ENCODE measurements at places on chromosomes 3 and 15.

GRCh38 chr15:31457161-31457560 is 130.5 kb downstream of the KLF13 start:
- peak; percentile 52 for DNase-seq

DNA sequence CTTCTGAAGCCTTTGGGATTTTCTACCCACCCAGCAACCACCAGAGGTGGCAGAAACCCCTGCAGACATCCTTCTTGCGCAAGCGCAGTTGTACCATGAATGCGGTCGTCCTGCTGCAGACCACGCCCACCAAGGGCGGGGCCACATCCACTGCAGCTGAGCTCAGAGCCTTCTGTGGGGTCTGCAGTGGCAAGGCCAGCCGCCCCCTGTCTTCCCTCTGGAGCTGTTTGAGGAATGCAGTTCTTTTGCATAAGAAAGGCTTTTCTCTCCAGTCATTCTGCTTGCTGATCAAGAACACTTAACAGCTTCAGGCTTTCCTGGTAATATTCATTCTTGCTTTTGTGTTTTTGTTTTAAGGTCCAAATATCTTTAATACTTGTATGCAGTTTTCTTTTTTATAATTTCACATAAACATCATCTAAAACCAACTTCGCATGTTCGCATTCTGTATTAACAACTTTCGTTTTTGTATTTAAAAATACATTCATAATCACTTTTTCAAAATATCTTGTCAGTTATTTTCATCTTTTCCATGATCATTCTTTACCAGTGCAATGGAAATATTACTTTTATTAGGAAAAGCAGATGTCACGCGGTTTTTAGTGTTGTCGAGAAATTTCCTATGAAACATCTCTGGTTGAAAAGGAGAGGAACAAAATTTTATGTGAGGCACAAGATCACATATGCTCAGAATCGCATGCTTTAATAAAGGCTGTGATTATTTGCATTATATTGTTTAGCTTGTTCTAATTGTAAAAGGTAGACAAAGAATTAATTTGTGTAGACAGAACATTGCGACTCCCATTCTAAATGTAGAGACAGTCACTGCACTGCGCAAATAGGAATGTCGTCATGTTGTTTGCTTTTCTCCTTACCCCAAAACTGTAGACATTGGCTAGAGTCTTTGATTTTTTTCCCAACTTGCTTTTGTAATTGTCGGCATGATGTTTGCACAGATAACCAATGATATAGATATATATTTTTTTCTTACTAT is 98.1 kb upstream of the SNRPN start:
- peak; percentile 58 for DNase-seq

DNA sequence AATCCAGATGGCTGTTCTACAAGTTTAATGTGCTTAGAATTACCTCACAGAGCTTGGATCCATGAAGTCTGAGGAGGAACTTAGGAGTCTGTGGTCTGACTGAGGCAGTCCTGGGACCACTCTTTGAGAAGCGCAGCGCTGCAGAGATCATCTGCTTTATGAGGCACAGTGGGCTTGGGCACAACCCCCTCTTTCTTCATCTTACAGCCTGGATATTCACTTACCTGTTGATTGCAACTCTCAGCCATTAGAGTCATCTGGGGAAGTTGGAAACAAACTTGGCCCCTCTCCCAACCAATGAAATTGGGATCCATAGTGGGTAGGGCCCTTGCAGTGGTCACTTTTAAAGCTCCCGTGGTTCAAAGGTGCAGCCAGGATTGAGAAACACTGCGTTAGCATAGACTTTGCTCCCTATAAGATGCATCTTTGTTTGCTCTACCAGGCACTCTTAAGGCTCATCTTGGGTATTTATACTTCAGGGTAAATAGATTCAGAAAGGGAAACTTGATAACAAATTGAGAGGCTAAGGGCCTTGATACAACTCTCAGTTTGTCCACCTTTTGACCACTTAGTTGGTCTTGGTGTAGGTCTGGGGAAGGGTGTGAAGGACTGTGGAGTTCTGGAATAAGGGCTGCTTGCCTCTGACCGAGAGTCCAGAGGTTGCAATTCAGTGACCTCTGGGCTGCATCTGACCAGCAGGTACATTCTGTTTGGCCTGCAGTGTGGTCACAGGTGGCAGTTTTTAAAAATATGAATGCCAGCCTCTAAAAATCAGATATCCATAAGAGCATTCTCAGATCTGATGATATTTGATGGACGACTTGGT is 22.8 kb downstream of the FEM1B start:
- DNase-seq, result no peak

DNA sequence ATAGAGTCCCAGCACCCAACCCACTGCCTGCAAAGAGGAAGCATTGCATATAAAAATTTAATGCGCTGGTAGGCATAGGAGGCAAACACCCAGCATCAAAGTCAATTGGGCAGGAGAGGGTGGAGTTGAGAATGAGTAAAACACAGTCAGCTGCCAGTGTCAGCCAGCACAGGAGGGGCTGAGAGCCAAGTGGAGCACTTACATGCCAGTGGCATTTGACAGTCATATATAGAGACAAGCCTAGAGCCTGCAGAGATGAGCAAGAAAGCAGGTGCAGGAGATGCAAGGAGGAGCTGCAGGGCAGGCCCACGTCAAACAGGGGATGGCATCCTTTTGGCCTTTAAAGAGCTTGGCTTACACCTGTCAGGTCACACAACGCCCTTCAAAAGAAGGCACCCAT is 27.6 kb upstream of the ZFAND6 start:
- no peak for DNase-seq

DNA sequence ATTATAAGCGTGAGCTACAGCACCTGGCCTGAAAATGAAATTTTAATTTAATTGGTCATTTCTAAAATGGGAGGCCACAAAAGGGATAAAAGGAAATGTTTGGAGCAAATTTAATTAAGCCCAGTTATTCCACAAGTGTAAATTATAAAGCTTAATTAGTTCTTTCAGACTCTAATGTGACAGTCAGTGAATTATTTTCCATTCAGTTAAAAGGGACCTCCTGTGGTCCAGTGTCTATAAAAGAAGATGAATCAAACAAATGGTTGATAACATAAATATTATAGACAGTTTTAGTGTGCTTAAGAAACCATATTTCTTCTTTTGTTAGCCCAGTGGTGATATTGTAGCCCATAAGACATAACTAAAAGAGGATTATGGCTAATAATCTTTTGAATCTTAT is 66.4 kb downstream of the CNOT10 start:
- no peak for DNase-seq

GRCh38 chr3:177824190-177824786 is 627.0 kb upstream of the TBL1XR1 start:
- peak; percentile 31 for DNase-seq

DNA sequence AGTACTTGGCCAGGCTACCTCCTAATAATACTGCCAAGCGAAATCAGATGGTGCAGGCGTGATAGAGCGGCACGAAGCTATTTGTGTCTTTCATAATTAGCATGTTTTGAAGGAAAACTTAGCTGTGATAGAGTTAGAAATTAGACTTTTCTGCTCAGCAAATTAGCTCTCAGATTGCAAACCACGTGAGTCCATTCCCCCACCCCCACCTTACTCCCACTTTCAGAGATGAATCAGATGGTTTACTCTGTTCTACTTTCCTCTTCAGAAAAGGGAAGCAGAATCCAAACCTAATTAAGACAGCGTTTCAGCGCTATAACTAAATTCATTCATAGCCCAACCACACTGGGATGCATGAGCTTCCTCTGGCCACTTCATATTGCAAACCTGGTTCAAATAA is 214.6 kb downstream of the SLCO3A1 start:
- peak; percentile 20 for DNase-seq

Data from fibroblast of skin of right quadriceps (primary cell).